ENCODE measurements at places on chromosomes 12 and 14.

GRCh38 chr14:35858521-35859209 is 32.5 kb downstream of the BRMS1L start:
- DNase-seq: no peak

DNA sequence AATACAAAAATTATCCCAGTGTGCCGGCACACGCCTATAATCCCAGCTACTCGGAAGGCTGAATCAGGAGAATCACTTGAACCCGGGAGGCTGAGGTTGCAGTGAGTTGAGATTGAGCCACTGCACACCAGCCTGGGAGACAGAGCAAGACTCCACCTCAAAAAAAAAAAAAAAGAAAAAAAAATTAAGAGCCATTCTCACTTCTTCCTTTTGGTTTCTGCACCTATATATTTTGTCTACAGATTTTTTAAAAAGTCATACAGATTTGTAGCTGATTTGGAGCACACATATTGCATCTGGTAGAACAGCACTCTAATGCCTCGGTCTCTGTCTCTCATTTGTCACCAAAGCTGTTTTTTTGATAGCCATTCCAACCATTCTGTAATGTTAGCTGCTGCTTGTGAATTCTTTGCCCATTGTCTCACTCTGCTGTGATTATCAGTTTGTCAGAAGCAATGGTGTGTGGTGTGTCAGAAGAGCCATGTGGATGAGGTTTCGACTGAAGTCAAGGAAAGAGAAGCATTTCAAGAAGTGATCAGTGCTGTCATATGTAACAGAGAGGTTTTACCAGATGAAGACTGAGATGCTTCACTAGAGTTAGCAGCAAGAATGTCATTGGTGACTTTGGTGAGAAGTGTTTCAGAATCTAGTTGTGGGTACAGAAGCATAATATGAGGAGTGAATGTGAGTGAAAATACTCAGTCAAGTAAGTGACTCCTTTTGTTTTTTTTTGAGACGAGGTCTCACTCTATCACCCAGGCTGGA is 8.7 kb upstream of the KTN1 start:
- DNase-seq: no peak

- no peak for DNase-seq
Observed at GRCh38 chr12:72578327-72578726, 306.2 kb downstream of the TRHDE start.

- no peak for DNase-seq
Observed at GRCh38 chr12:1311145-1311544, 283.2 kb downstream of the FBXL14 start.

DNA sequence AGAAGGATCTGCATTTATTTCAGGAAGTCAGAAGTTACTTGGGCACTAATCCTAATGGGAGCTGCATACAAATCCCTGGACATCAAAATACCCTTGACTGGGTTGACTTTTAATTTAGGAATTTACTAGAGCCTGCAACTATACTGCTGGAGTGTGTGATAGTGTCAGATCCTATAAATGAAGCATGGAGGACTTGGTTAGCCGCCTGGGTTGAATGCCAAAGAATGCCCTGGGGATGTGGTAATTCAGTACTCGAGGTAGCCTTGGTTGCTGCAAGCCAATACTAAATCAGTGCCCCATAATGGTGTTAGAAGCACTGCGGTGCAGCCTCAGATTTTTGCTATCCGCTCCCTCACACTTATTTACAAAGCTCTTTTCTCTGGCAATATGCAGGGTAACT is 184.9 kb downstream of the CAPZA3 start:
- no peak for DNase-seq

DNA sequence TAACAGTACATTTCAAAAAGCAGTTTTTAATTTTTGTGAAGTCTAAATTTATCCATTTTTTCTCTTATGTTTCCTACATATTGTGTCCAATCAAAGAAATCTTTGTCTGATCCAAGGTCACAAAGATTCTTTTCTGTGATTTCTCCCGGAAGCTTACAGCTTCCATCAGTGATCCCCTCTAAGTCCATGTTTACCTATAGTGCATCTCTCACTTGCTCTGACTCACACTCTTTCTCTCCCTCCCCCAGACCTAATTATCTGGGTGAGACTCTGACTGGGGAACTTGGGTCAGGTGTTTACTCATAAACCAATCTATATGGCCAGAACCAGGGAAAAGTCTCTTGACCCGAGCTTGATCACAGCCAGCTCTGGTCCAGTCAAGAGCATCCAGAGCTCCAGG is 224.4 kb downstream of the SPTSSA start:
- DNase-seq: no peak

DNA sequence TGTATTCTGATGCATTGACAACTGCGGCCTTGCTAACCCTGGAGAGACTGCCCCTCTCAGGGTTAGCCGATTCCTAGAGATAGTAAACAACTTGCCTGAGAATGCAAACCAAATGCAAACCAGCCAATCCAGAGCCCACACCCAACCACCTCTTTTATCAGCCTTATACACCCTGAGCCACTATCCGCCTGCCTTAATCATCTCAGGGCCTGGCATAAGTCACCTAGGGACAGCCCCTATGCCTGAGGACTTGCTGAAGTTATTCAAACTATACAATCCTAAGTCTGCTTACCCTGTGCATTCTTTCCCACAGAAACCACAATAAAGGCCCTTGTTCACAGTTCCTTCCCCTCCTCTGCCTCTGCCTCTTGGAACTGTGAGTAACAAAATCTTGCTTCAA is 177.2 kb downstream of the KCNA5 start:
- no peak for DNase-seq

DNA sequence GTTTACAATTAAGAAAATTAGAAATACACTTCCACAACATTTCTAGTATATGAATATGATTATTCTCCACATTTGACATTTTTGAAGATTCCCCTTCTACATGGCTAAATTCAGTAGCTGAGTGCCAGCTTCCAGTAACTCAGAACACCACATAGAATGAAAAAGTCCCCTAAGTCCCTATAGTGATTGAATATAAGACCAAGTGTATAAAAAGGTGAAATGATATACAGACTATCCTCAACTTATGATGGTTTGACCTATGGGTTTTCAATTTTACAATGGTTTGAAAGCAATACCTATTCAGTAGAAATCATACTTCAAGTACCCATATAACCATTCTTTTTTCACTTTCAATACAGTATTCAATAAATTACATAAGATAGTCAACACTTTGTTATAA is 15.8 kb downstream of the ATL1 start:
- DNase-seq: no peak

DNA sequence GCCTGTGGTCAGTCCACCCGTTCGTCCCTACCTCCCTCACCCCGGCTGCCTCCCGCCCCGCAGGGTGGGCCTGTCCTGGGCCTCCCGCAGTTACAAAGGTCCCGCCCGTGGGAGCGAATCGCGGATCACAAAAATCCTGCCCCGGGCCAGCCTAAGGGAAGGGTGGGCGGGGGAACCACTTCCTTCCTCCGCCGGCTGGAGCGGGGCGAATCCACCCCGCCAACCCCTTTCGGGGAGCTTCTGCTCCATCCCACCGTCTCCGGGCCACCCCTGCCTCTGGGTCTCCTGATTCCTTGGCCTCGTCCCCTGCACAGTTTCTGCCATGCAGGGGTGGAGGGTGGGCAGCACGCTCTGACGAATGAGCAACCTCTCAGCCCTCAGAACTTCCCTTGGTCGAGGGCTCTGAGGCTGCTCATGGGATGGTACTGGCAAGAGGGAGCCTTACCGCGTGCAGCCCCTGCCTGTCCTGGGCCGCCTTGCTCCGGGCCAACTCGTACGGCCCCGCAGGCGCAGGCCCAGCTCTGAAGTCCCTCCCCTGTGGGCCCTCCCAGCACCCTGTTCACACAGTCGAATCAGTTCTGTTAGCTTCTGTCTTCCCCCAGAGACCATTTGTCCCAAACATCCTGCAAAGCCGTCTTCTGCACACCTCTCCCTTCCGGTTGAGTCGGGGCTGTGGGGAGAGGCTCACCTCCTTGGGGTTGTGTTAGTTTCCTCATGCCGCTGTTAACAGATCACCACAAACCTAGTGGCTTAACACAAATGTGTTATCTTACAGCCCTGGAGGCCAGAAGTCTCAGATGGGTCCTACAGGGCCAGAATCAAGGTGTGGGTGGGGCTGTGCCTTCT is 589 bp upstream of the HVCN1 start:
- DNase-seq: no peak

DNA sequence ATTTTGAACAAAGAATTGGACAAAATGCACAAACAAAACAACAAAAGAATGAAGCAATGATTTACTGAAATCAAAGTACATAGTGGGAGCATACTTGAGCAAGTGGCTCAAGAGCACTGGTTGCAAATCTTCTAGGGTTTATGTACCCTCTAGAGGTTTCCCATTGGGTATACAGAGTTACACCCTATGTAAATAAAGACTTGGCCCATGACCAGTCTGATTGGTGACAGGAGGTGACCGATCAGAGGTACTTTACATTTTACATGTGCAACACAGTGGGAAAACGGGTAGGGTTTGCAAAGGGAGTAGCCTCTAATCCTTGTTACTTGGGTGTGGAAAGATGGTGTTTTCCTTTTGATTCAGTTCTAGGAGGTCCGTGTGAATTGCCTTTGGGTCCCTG is 10.6 kb upstream of the FAM181A start:
- no peak for DNase-seq

- no peak for DNase-seq
Observed at GRCh38 chr12:54037360-54038283, 4.8 kb downstream of the HOXC5 start.

GRCh38 chr14:69662636-69663299 is 51.4 kb downstream of the SUSD6 start:
- DNase-seq: no peak

DNA sequence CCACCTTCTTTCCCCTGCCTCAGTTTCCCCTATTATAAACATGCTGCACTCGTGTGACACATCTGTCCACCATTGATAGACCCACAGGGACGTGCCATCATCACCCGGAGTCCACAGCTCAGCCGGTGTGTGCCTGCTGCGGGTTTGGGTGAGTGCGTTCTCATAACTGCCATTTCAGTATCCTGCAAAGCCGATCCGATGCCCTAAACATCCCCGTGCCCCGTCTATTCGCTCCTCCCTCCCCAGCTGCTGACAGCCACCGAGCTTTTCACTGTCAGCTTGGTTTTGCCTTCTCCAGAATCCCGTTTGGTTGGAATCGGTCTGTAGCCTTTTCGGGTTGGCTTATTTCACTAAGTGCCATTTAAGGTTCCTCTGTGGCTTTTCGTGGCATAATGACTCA is 3.9 kb downstream of the LRCOL1 start:
- DNase-seq: no peak

- DNase-seq: no peak
Observed at GRCh38 chr12:54306925-54307741, 6.3 kb upstream of the NFE2 start.

- DNase-seq: no peak
Observed at GRCh38 chr14:24058260-24058950, 6.6 kb downstream of the CARMIL3 start.

- no peak for DNase-seq
Observed at GRCh38 chr12:64678248-64678647, 68.0 kb downstream of the RASSF3 start.

DNA sequence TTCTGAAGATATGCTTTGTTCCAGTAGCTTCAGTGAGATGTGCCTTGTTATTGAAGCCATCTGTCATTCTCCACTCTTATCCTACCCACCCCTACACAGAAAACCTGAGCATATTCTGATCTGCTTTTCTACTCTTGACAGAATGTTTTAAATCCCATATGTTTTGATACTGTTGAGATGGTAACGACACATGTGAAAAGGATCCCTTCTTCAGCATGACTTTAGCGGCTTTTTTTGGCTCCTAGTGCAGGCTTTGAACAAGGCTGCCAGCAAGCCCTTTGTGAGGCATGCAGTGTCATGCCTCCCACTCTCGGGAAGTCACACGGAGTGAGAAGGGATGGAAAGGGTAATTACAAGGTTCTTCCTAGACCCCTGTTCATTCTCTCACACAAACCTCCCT is 228.8 kb upstream of the RGS6 start:
- DNase-seq: no peak

DNA sequence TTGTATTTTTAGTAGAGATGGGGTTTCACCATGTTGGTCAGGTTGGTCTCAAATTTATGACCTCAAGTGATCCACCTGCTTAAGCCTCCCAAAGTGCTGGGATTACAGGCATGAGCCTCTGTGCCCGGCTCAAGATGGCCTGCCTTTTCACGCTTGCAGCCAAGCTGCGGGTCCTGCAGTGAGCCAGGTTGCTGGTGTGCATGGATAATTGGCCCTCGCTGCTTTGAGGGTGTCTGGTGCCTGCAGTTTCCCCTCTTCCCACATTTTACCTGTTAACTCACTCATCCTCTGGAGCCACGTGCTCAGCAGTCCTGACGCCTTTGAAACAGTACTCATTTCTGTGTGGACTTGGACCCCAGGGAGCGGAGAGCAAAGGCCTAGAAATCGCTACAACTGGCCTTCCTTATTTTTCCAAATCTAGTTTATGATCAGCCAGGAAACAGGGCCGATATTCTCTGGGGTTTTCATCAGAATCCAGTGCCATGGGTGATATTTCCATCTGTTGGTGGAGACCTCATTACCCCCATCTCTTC is 42.2 kb downstream of the TPCN1 start:
- no peak for DNase-seq

DNA sequence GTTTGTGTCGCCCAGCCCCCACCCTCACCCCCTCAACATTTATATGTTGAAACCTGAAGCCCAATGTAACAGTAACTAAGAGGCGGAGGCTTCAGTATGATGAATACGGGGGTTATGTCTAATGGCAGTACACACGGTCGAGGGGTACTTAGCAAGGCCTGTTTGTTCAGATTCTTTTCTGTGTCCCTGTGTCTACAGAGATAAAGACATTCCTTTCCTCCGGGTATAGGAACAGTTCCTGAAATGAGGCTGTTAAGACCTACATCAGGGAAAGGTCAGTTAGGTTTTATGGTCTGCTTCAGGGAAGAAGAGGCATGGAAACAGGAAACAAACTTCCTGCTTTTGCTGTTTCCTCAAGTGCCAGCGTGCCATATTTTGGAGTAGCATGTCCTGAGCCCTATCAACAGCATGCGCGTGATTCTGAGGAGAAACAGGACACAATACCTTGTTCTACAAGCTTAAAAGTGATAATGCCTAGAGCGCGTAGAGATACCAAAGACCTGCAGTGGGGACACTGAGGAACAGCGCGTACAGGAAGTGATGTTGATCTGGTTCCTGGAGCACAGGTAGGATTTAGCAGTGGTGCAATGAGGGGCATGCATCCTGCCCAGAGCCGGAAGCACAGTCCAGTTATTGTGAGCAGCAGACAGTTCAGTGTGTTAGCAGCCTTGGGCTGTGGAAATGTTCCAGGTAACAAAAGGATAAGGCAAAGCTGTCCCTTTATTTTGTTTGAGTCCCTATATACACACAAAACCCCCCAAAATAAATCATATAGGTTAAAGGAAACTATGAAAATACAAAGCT is 47.2 kb downstream of the FGD4 start:
- no peak for DNase-seq

DNA sequence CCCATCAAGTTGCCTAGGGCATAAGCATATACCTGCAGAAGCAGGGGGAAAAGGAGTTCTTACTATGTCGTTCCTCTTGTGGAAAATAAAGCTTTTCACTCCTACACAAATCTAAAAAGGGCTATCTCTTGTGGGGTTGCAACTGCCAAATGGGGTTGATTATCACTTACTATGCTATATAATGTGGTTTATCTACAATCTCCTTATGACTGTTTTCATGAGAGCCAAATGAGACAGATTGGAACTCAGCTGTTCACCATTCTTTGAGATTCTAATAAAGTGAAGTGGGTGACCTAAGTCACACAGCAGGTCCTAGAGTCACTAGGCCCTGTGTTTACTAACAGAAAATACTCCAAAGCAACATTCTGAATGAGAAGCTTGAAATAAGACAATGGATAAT is 47.7 kb downstream of the CIT start:
- no peak for DNase-seq
